ENCODE measurements at places on chromosomes 3 and 15.

- no peak for DNase-seq
Observed at GRCh38 chr3:36210840-36211651, 169.3 kb upstream of the STAC start.

GRCh38 chr3:140842984-140843649 is 98.5 kb upstream of the SLC25A36 start:
- no peak for DNase-seq

DNA sequence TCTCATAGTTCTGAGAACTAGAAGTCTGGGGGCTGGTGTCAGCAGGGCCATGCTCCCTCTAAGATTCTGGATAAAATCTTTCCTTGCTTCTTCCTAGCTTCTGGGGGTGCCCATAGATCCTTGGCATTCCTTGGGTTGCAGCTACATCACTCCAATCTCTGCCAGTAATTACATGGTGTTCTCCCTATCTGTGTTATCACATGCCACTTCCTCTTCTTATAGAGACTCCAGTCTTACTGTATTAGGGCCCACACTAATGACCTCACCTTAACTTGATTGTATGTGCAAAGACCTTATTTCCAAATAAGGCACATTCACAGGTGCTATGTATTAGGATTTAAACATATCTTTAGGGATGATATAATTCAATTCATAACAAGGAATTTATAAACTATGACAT is 618.5 kb downstream of the FGF12 start:
- no peak for DNase-seq

DNA sequence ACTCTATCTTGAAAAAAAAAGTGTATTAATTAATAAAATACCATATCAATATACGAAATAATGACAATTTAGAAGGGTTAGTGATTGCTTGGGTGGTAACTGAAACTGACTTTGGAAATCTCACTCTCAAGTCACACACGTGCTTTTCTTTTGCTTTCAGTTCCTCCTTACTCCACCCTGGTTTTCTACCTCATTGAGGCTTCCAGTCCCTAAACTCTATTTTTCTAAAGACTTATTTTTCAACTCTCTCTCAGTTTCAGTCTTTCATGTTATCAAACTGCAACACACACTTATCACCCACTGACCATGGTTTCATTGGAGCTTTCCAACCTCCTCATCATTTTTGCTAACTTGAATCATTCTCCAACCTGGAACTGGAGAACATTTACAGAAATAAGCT is 23.5 kb downstream of the IL12A start:
- DNase-seq, result no peak

DNA sequence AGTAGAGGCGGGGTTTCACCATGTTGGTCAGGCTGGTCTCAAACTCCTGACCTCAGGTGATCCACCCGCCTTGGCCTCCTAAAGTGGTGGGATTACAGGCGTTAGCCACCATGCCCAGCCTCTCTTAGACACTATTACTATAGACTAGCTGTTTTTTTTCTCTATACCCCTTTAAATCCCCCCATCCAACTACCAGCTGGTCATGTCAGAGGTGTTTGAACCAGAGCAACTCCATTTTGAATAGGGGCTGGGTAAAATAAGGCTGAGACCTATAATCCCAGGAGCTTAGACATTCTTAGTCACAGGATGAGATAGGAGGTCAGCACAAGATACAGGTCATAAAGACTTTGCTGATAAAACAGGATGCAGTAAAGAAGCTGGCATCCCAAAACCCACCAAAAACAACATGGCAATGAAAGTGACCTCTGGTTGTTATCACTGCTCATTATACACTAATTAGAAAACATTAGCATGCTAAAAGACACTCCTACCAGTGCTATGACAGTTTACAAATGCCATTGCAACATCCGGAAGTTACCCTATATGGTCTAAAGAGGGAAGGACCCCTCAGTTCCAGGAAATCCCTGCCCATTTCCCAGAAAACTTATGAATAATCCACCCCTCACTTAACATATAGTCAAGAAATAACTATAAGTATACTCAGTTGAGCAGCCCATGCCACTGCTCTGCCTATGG is 57.8 kb upstream of the GPD1L start:
- DNase-seq, result no peak

DNA sequence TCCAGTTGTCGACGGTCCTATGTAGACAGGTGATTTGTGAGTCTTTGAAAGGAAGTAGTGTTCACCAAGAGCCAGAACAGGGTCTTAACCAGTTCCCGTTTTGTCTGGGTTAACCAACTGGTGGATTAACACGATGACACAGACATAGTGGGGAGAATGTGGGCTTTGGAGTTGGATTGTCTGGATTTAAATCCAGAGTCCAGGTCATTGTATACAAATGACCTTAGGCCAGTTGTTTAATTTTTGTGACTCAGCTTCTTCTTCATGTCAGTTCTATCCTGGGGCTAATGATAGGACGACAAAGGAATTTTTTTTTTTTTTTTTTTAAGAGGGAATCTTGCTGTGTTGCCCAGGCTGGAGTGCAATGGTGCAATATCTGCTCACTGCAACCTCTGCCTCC is 126.7 kb downstream of the LPP start:
- DNase-seq, result no peak

GRCh38 chr3:188720215-188720614 is 451.6 kb upstream of the TPRG1 start:
- no peak for DNase-seq

- DNase-seq, result no peak
Observed at GRCh38 chr3:66907136-66907535, 91.0 kb upstream of the KBTBD8 start.

DNA sequence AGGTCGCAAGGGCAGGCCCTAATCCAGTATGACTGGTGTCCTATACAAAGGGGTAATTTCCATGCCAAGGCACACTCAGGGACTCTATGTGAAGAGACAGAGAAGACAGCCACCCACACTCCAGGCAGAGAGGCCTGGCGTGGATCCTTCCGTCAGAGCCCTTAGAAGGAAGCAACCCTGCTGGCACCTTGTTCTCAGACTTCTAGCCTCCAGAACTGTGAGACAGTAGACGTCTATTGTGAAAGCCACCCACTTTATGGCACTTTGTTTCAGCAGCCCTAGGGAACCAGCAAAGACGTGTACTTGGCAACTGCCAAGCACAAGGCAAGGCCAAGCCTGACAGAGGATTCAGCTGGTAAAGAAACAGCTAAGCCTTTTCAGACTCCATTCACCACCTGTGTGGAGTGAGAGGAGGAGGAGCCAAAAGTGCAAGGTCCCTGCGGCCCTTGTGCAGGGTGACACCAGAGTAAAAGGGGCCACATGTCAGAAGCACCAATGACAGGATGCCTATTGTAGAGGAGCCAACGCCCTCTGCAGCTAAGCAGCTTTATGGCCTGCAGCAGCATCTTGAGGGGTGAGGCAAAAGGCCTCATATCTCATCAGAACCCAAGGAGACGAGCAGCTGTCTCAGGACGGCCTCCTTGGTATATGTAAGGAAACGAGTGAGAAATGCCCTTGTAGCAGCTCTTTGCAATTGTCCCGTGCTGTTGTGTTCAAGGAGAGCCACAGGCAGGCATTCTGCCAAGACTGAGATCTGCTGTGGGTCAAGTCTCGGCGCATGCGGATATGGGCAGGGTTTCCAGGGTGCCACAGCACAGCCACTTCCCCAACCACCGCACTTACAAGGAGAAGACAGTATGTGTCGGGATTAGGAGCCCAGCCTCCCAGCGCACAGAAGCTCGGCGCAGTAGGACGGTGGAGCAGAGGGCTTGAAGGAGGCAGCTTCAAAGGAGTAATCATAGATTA is 121.5 kb upstream of the LIPC start:
- DNase-seq, result no peak

DNA sequence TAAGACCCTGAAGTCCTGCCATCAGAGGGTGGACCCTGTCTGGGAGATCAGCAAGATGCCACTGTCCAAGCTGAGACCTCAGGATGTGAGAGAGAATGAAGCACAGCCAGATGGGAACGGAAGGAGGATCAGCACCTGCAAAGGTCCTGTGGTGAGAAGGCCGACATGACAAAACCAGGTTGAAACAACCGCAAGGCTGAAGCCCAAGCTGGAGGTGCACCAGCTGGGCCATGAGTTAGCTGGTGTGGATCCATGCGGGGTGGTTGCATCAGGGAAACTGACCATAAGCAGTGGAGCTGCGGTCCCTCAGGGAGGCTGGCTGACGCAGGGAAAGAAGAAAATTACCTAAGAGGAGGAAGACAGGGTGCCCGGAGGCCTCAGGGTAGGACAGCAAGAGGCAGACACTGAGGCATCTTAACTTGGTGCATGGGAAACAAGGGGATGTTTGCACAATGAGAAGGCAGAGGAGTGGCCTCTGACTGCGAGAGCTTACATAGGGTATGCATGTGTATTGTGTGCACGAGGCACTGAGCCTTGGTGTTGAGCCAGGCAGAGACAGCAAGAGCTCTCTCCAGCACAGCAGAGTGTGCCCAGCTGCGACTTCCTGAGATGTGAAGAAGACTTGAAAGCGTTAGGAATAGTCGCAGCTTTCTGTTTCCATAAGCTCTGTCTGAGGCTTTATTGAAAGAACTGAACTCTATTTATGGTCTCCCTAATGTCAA is 497.7 kb downstream of the OCA2 start:
- DNase-seq, result no peak
